ENCODE measurements at places on chromosomes 4 and X.

GRCh38 chr4:159446266-159446976 lies 343.5 kb downstream of the RAPGEF2 start:
- DNase-seq: no peak

GRCh38 chr4:121554382-121554781 lies 142.4 kb downstream of the ANXA5 start:
- DNase-seq: no peak

GRCh38 chr4:184994010-184994622 lies 24.2 kb upstream of the HELT start:
- DNase-seq: no peak

DNA sequence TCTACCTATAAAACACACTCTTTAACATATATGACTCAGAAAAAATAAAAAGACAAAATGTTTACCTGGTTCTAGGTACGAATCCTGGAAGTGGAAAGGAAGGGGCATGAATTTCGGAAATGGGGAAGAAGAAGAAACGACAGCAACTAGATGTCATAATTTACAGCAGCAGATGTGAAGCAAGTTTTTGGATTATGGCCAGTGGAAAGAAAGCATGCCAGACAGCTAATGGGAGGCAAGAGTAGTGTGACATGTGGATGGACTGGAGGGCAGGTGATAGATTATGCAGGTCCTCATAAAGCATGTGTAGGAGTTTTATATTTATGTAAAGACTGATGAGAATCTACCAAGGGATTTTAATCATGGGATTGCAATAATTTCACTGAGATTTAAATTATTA lies 279.0 kb upstream of the TACR3 start:
- DNase-seq: no peak

- DNase-seq: no peak
Observed at GRCh38 chr4:39637221-39637585, 1.5 kb downstream of the SMIM14 start.

DNA sequence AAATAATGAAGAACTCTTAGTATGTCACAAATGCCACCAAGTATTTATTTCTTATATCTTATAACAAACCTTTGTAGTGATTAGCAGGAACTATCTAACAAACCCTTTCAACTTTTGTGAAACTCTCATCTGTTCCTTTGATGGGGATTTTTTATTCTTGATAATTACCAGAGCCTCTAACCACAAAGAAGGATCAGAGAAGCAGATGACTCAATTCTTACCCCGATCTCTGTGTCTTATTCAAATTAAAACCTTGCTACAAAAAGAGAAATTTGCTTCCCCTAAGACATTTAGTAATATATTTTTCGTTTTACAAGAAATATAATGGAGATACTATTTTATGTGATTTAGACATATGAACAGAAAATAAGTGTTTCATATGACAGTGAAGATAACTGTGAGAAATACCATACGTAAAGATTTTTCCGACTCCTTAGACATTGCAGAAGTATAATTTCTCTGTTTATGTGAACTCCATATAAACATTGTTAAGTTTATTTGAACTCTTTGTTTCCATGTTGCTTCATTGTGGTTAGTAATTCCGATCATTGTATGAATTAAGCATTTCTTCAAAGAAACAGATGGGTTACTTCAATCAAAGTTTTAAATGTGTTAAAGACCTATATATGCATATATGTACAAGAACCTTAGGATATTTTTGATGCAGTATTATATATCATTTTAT lies 205.4 kb downstream of the CFAP299 start:
- DNase-seq: no peak

DNA sequence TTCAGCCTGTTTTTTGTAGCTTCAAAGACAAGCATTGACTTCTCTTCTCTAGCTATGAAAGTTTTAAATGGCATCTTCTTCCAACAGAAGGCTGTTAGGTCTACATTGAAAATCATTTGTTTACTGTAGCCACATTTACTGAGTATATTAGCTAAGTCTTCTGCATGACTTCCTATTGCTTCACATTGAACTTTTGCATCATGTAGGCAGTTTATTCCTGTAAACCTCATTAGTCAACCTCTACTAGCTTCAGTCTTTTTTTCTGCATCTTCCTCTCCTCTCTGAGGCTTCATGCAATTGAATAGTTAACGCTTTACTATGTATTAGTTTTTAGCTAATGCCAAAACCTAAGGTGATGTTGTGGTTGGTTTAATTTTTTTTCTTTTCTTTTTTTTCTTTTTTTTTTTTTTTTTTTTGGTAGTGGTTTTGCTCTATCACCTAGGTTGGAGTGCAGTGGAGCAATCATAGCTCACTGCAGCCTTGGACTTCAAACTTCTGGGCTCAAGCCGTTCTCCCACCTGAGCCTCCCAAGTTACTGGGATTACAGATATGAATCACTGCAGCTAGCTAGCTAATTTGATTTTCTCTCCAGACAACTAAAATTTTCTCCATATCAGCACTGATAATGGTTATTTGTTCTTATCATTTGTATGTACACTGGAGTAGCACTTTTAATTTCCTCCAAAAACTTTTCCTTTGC lies 3.4 kb downstream of the UGT2A3 start:
- DNase-seq: no peak

- no peak for DNase-seq
Observed at GRCh38 chrX:120749141-120749846, 119.4 kb upstream of the C1GALT1C1 start.

DNA sequence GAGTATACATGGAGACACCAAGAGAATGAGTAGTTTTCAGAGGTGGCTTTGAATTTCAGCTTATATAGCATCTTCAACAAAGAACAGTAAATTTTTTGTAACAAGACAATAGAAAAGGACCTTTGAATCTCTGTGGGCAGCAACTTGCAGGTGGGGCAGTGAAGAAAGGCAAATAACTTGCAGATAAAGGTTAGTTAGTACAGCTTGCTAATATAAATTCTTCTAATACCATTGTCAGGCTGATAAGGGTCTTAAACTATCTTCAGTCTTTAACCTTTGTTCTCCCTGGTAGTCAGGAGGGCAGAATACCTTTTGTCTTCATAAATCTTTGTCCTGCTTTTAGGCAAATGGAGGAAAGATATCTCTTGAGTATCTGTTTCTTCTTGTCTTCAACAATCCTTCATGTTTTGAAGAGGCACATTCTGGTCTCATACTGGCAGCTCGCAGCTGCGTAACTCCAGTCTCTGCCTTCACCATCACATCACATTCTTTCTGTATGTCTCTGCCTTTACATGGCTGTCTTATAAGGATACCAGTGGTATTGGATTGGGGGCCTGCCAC lies 16.0 kb downstream of the ANXA3 start:
- no peak for DNase-seq

All from vagina (tissue), 2 donors.